ENCODE measurements at places on chromosomes 7 and 10.

GRCh38 chr10:33215635-33216034 is 118.8 kb downstream of the NRP1 start:
- no peaks in the 10 kb centered on the region for H3K27me3 ChIP-seq
- H3K27ac ChIP-seq, result no peak overlapping the region
- H3K4me3 ChIP-seq, result no peak overlapping the region
- H3K4me1 ChIP-seq, result peaks cover 25% of the 10 kb centered on the region

- H3K27me3 ChIP-seq, result no peaks in the 10 kb centered on the region
- no peaks in the 10 kb centered on the region for H3K4me1 ChIP-seq
- no peaks in the 10 kb centered on the region for H3K36me3 ChIP-seq
- H3K27ac ChIP-seq, result no peak overlapping the region
- no peak overlapping the region for H3K4me3 ChIP-seq
These were observed 33.9 kb downstream of the PTER start for GRCh38 chr10:16470747-16471146.

- H3K27me3 ChIP-seq, result no peaks in the 10 kb centered on the region
- peaks cover 2% of the 10 kb centered on the region for H3K36me3 ChIP-seq
- H3K4me3 ChIP-seq, result no peak overlapping the region
- H3K4me1 ChIP-seq, result no peaks in the 10 kb centered on the region
These were observed 24.7 kb downstream of the KNDC1 start for GRCh38 chr10:133184591-133185244.

- H3K27me3 ChIP-seq, result no peaks in the 10 kb centered on the region
- H3K36me3 ChIP-seq, result no peaks in the 10 kb centered on the region
- H3K27ac ChIP-seq, result no peak overlapping the region
- peaks cover 19% of the 10 kb centered on the region for H3K4me1 ChIP-seq
- peak; percentile 56 for DNase-seq
These were observed 124.3 kb downstream of the SKIDA1 start for GRCh38 chr10:21401196-21401595.

- no peaks in the 10 kb centered on the region for H3K36me3 ChIP-seq
- no peaks in the 10 kb centered on the region for H3K4me1 ChIP-seq
- no peak overlapping the region for H3K27ac ChIP-seq
- H3K27me3 ChIP-seq, result no peaks in the 10 kb centered on the region
- no peak overlapping the region for H3K4me3 ChIP-seq
These were observed 369.8 kb downstream of the GFRA1 start for GRCh38 chr10:115903207-115903606.

DNA sequence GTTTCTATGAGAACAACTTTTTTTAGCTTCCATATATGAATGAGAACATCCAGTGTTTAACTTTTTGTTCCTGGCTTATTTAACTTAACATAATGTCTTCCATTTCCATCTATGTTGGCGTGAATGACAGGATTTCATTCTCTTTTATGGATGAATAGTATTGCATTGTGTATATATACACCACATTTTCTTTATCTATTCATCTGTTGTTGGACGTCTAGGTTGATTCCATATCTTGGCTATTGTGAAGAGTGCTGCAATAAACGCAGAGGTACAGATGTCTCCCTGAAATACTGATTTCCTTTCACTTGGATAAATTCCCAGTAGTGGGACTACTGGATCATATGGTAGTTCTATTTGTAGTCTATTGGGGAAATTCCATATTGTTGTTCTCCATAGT is 44.3 kb upstream of the MAGI2 start:
- H3K4me3 ChIP-seq, result no peak overlapping the region
- no peaks in the 10 kb centered on the region for H3K27me3 ChIP-seq
- H3K27ac ChIP-seq, result no peak overlapping the region
- DNase-seq, result no peak
- H3K36me3 ChIP-seq, result no peaks in the 10 kb centered on the region

DNA sequence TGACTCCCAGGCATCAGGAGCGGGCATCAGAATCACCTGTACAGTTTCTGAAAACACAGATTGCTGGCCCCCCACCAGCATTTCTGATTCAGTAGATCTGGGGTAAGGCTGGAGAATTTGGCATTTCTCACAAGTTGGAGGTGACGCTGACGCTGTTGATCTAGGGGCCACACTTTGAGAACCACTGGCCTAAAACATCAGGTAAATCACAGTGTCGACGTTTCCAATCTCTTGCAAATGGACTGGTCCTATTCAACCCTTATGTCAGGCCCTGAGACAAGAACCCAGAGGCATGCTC is 564.0 kb downstream of the KCNMA1 start:
- no peaks in the 10 kb centered on the region for H3K27me3 ChIP-seq
- H3K4me3 ChIP-seq, result no peak overlapping the region
- no peaks in the 10 kb centered on the region for H3K4me1 ChIP-seq
- no peak overlapping the region for H3K27ac ChIP-seq
- no peak for DNase-seq

All from IMR-90 (cell line).